Daoy (cell line): ENCODE measurements at places on chromosomes 2 and 18. TPM values are rescaled to one million over a fixed set of nuclear protein-coding genes. Genes with fewer than 3 reads are reported as not detected.

The UGT1A4 gene
- total RNA-seq: 0.63 TPM in 1 of 2 replicates, not detected in the other

The CABYR gene
- total RNA-seq: 1.4 and 3.1 TPM in 2 replicates

The HOXD9 gene
- total RNA-seq: 2.5 and 3.1 TPM in 2 replicates

The ODC1 gene
- total RNA-seq: 441 and 460 TPM in 2 replicates

The ABCG8 gene
- total RNA-seq: not detected in 2 replicates

The RGPD3 gene
- 0.06 and 0.80 TPM in 2 replicates for total RNA-seq

The NT5C1B gene
- 0.21 TPM in 1 of 2 replicates, not detected in the other for total RNA-seq

The RNF181 gene
- 314 and 360 TPM in 2 replicates for total RNA-seq

The IDH1 gene
- 48.1 and 51.1 TPM in 2 replicates for total RNA-seq

GRCh38 chr18:38257661-38258060 lies 692.1 kb upstream of the CELF4 start:
- DNase-seq: no peak

DNA sequence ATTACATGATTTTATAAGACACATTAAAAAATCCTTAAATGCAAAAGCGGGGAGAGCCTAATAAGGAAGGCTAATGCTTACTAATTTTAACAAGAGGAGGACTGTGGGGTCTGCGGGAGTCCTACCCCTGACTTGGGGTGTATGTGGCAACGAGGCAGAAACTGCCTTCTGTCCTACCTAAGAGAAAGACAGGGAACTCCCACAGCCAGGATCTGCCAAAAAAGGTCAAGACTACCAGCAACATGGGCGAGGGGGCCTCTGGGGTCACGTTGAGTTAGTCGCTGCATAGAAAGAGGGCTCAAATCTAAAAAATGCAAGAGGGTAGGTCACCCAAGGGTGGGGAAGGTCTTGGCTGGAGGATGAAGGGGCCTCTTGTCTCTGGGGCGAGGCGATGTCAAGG lies 529 bp upstream of the AMER3 start:
- DNase-seq: no peak

GRCh38 chr18:27662949-27663348 lies 477.8 kb upstream of the CHST9 start:
- no peak for DNase-seq

GRCh38 chr2:19686439-19686838 lies 215.3 kb downstream of the TTC32 start:
- DNase-seq: no peak

DNA sequence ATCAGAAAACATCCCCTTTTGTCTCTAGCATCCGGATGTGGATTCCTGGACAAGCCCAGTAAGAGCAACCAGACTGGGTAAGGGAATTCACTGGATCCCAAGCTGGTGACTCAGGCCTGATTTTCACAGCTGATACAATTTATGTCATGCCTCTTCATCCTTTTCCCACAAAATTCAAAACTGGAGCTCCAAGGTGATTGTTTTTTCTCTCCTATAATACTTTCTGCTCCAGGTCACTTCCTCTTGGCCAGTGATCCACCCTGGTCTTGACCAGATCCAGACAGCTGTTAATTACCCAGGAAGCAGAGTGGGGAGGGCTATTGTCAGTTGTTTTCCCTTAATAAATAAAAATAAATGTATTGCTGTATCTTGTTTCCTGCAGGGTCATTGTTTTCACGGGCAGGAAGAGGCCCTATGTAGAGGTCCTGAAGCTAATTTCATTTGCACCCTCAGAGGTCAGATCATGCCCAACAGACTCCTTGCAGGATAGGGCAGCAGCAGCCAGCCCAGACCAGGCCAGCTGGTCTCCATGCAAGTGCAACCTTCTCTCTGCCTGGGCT lies 57.6 kb downstream of the EVA1A start:
- peak; percentile 87 for DNase-seq

- no peak for DNase-seq
Measured at GRCh38 chr2:70891572-70892357, 43.9 kb upstream of the ATP6V1B1 start.

- no peak for DNase-seq
Measured at GRCh38 chr2:204738721-204739120, 193.4 kb downstream of the PARD3B start.

- DNase-seq: no peak
Measured at GRCh38 chr18:63192126-63192884, 127.3 kb downstream of the BCL2 start.

GRCh38 chr2:74843899-74844298 lies 10.0 kb downstream of the HK2 start:
- peak; percentile 84 for DNase-seq

DNA sequence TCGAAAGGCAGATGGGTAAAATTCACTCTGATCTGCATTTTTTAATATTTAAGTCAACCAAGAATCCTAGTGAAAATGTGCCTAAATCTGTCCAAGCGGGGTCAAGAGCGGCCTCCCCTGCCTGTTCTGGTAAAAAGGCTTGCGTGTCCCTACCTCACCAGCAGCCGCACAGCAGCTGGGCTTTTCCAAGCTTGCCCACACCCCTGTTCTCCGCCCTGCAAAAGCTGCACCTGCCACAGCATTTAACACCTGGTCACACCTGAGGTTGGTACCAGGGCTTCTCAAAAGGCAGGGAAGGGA lies 25.8 kb upstream of the TMEM182 start:
- DNase-seq: no peak

- DNase-seq: no peak
Measured at GRCh38 chr2:189629531-189630453, 31.5 kb upstream of the ASNSD1 start.

- no peak for DNase-seq
Measured at GRCh38 chr18:45157576-45157975, 457.7 kb upstream of the SLC14A2 start.

DNA sequence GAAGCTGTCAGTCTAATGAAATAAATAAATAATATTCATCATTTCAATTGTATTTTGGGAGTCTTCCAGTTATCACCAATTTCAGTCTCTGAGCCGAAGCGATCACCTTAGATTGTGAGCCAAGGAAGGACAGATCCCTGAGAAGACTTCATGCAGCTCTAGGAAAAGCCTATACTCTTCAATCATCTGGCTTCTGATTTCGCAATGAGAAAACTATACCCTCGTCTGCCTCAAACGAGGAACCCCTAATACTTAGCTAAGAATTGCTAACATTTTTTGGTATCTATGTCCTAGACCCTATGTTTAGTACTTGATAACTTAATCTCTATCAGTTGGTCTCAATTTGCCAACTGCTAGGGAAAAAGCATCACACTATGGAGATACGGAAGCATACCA lies 4.5 kb upstream of the TTC27 start:
- no peak for DNase-seq

DNA sequence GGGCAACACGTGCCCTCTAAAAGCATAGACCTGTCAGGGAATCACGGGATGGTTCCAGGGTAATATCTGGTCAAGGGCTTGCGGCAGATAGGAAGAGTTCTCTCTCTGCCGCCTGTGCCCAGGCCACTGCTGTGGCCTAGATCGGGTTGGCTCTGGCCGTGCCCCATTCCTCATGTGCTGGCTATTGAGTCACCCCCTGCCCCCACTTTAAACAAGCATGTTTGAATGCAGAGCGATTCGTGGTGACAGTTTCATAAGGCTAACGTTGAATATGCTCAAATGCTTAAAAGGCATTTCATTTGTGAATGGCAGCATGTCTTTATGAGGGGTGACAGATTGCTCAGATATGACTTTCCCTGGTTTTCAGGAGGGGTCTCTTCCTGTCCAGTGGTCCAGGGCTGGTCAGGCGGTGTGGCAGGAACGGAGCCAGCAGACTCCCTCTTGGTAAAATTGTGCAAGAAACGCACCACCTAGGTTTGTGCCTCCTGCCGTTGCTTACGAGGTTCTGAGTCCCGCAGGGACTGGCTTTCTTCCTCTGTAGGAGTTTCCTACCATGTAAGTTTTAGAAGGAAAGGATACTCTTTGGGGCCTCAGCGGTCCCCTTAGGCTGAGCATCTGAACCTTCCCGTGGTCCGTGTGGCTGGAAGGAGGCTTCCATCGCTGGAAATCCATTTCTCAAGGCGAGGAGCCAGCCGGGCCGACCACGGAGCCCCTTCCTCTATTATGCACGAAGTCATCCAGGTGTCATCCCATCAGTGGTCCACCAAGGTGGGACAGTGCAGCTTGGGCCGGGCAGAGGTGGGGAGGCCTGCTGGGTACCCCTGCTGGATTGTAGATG lies 50.2 kb downstream of the AGAP1 start:
- DNase-seq: no peak

DNA sequence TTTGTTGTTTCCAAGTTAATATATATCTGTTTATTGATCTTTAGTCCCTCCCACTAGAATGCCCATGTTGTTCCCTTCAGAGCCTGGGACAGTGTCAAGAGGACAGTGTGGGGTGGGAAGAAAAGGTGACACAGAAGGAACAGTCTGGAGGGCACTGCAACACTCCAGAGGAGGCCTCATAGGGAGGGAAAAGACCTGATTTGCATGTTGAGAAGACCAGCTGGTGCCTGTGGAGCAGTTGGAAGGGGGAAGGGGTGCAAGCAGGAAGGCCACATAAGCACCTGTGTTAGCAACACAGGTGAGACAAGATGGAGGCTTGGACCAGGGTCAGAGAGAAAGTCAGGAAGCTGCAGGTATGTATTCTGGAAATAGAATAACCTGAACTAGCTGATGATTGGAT lies 48.1 kb upstream of the FHOD3 start:
- DNase-seq: no peak

GRCh38 chr2:72497763-72498162 lies 328.1 kb downstream of the EXOC6B start:
- DNase-seq: no peak

- no peak for DNase-seq
Measured at GRCh38 chr2:181575650-181576025, 81.3 kb downstream of the CERKL start.

GRCh38 chr18:49380801-49381200 lies 79.6 kb downstream of the DYM start:
- DNase-seq: no peak

DNA sequence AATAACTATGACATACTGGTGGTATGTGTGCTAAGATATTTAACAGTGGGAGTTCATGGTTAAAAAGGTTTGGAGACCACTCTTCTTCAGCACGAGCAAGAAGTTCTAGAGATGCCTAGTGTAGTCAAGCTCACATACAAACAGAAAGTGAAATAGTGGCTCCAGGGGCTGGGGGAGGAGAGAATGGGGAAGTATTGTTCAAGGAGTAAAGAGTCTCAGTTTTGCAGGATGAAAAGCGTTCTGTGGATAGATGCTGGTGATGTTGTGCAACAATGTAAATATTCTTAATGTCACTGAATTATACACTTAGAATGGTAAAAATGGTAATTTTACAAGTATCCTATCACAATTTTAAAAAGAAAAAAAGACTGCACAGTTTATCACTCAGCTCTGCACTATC lies 29.0 kb upstream of the EPAS1 start:
- no peak for DNase-seq
